ENCODE measurements at places on chromosomes 5 and 9.

- peak; percentile 73 for DNase-seq
Observed at GRCh38 chr5:62093976-62094375, 212.0 kb upstream of the KIF2A start.

GRCh38 chr9:6014670-6015270 lies 654 bp downstream of the RANBP6 start:
- DNase-seq, result no peak

- DNase-seq, result no peak
Observed at GRCh38 chr9:68597362-68597997, 56.8 kb upstream of the TMEM252 start.

GRCh38 chr9:134159566-134160245 lies 4.7 kb downstream of the RNU6ATAC start:
- no peak for DNase-seq

GRCh38 chr5:172758077-172758833 lies 12.7 kb downstream of the DUSP1 start:
- no peak for DNase-seq

- DNase-seq, result no peak
Observed at GRCh38 chr5:146042628-146043279, 62.6 kb downstream of the PLAC8L1 start.

DNA sequence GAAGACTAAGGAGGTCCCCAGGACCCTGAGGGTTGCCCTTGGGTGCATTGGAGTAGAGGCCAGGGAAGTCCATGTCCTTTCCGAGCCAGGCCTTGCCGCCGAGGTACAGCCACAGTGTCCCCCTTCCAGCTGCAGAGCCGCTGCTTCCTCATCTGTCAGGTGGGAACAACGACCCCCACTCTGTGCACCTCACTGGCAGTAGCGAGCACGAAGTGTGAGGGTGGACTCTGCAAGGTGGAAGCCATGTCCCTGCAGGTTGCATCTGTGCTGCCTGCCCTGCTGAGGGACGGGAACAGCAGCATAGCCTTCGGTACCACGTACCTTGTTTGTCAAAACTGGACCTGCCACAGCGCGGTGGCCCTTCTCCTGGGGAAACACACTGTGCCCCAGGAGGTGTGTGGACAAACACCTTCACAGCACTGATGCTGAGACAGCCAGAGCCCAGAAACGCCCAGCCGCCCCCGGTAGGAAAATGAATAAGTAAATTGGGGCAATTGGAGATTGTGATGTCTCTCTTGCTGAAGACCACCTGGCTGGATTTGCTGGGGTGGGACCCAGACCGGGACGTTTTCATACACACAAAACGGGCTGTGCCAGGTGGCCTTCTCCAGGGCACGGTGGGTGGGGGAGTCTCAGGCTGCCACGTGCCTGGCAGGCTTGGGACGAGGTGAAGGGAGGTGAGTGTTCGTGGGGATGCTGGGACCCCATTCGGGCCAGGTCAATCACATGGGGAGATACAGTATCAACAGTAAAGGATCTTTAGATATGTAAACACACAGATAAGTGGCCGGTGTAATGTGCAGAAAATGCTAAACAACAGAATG lies 157.3 kb downstream of the RXRA start:
- DNase-seq, result no peak

All from NCI-H526 (cell line).